Urinary bladder (tissue), 4 donors: ENCODE measurements at places on chromosomes 11 and 22. TPM values are rescaled to one million over a fixed set of nuclear protein-coding genes. Genes with fewer than 3 reads are reported as not detected.

C22orf31 gene
- not detected for total RNA-seq

UCP3 gene
- total RNA-seq: 0.85 TPM

OR5B21 gene
- total RNA-seq: not detected

LPXN gene
- 5.3 TPM for total RNA-seq

C22orf42 gene
- total RNA-seq: not detected

CHRM4 gene
- total RNA-seq: 0.21 TPM

DEUP1 gene
- 0.16 TPM for total RNA-seq

SLC25A18 gene
- not detected for total RNA-seq

MAP4K2 gene
- 11.7 TPM for total RNA-seq

MCAM gene
- 154 TPM for total RNA-seq
